ENCODE measurements at places on chromosomes 4 and X. TPM values are rescaled to one million over a fixed set of nuclear protein-coding genes. Genes with fewer than 3 reads are reported as not detected.

Gene TMSB15C
- 1.6 TPM for total RNA-seq

Gene AMBN
- total RNA-seq = not detected

Gene PAGE3
- not detected for total RNA-seq

DNA sequence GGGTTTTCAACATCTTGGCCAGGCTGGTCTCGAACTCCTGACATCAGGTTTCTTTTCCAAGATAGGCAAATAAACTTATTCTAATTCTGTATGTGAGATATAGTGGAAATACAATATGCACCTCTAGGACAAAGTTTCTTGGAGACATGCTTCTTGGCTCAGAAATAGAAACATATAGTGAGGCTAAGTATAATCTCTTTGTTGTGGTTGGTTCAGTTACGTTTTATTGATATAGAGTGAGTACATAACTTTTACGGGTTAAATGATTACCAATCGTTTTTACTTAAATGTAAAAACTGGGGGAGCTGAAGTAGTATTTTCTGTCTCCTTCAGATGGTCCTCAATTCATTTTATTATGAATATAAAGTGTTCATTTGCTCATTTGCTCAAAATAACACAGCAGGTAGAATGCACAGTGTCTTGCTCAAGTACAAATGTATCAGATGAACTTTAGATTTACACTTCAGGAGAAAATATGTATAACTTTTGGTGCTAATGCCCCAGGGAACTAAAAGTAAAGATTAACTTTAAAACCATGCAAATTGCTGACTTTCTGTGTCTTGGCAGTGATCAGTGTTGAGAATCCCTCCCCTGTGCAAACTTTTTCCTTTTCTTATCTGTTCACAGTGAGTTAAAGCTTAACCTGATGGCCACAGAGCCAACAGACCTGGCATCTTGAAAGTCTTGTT lies 77.6 kb downstream of the AFF1 start:
- no peaks in the 10 kb centered on the region for H3K27me3 ChIP-seq
- H3K4me1 ChIP-seq = peaks cover 77% of the 10 kb centered on the region
- H3K27ac ChIP-seq = no peak overlapping the region
- H3K4me3 ChIP-seq = no peak overlapping the region
- H3K36me3 ChIP-seq = peaks cover 3% of the 10 kb centered on the region

DNA sequence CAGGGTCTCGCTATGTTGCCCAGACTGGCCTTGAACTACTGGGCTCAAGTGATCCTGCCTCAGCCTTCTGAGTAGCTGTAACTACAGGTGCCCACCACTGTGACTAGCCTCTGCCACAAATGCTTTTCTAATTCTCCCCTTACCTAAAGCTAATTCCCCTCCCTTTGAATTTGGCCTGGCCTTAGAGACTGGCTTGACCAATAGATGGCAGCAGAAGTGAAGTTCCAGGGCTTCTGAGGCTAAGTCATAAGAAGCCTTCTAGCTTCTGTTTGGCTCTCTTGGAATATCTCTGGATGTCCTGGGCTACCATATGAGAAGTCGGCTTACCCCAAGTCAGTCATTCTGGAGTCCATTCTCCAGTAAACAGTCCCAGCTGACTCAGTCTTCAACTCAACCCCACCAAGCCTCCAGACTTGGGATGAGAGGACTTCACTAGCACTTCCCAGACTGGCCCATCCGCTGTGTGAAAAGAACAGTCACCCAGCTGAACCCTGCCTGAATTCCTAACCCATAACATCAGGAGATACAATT lies 61.0 kb downstream of the HPRT1 start:
- H3K27ac ChIP-seq = no peak overlapping the region
- no peaks in the 10 kb centered on the region for H3K27me3 ChIP-seq
- no peaks in the 10 kb centered on the region for H3K4me1 ChIP-seq

DNA sequence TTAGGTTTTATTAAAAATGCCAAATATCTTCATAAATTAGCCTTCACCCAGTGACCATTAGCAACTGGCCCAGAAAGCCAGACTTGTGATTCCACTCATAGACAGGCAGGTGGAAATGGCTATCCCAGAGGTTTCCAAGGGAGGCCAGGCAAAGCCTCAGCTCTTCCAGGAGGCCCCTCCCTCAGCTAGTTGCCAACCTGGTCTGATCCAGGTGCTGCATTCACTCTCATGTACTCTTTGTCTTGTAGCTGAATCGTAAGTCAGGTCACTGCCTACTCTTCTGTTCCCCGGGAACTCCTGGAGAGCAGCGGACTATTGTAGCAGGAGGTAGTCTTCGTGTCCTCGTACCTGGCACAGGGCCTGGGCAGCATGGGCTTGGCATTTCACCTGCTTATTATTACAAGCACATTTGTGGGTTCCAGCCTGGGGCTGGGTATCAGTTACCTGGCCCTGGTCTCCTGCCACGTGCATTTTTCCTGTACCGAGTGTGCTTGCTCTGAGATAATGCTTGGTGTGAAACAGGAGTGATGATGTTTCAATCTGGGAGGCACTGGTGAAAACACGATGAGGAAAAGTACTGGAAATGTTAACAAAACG lies 101.6 kb downstream of the FAM193A start:
- no peaks in the 10 kb centered on the region for H3K27me3 ChIP-seq
- H3K4me1 ChIP-seq = no peaks in the 10 kb centered on the region
- no peak for DNase-seq
- H3K27ac ChIP-seq = no peak overlapping the region

DNA sequence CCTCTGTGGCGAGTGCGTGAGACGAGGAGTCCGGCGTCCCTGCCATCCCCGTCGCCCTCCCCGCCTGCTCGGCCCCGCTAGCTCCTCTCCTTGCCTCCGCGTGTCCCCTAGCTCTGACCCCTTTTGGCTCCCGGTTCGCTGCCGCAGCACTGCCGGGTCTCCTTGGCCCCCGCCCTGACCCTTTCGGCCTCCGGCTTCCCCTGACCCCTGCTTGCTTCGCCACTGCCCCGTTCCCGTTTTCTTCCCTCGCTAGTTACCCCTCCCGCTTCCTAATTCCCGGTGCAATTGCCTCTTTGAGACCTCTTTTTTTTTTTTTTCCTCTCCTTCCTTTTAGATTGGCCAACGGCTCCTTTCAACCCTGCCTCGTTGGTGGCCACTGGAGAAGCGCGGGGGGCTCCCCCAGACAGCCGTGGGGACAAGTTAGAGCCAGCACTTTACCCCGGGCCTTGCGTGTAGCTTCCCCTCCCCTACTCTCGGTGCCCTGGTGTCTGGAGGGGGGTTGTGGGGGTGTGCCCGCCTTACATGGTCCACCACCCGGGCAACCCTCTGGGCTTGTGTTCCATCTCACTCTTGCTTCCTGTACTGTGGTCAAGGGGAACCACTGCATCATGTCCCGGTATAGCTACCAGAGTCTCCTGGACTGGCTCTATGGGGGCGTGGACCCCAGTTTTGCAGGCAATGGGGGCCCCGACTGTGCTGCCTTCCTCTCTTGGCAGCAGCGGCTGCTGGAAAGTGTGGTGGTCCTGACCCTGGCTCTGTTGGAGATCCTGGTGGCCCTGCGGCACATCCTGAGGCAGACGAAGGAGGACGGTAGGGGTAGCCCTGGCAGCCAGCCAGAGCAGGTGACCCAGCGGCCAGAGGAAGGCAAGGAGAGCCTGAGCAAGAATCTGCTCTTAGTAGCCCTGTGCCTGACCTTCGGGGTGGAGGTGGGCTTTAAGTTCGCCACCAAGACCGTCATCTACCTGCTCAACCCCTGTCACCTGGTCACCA lies 548 bp downstream of the TMEM164 start:
- no peak overlapping the region for H3K27ac ChIP-seq
- DNase-seq = no peak
- H3K36me3 ChIP-seq = no peaks in the 10 kb centered on the region
- peaks cover 34% of the 10 kb centered on the region for H3K4me1 ChIP-seq
- H3K4me3 ChIP-seq = peak overlapping the region; percentile 81

- H3K27me3 ChIP-seq = peaks cover 20% of the 10 kb centered on the region
- peaks cover 18% of the 10 kb centered on the region for H3K4me1 ChIP-seq
- no peak for DNase-seq
- H3K4me3 ChIP-seq = no peak overlapping the region
Observed at GRCh38 chr4:123403080-123403604, 6.5 kb downstream of the SPRY1 start.

- peaks cover 31% of the 10 kb centered on the region for H3K36me3 ChIP-seq
- H3K27ac ChIP-seq = no peak overlapping the region
- no peak overlapping the region for H3K4me3 ChIP-seq
- no peaks in the 10 kb centered on the region for H3K27me3 ChIP-seq
- no peak for DNase-seq
Observed at GRCh38 chr4:77731656-77732055, 87.5 kb downstream of the CNOT6L start.

GRCh38 chr4:37995981-37996775 lies 36.0 kb downstream of the PTTG2 start:
- H3K36me3 ChIP-seq = peaks cover 7% of the 10 kb centered on the region
- DNase-seq = no peak
- H3K27ac ChIP-seq = no peak overlapping the region
- no peak overlapping the region for H3K4me3 ChIP-seq
- H3K27me3 ChIP-seq = no peaks in the 10 kb centered on the region

DNA sequence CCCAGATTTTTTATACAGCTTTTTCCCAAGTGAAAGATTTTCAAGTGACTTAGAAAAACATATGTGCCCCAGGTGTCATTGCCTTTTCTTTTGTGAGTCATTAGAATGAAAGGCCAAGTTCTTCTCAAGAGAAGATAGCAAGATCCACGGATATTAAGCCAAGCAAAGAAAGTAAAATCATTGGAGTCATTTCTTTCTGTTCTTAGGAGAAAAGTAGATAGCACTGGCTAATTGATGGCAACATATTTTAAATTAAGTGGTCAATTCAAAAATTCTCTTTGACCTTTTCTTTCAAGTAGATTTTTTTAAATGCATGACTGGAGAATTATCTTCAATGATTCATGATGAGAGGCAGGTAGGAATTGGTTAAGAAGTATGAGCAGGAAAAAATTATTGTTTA lies 94.4 kb downstream of the HHIP start:
- H3K27ac ChIP-seq = no peak overlapping the region
- DNase-seq = no peak
- no peak overlapping the region for H3K4me3 ChIP-seq

GRCh38 chr4:38782452-38783108 lies at the start of gene TLR10:
TSS of gene TLR10 (minus strand) at chr4:38782990. CDS start at chr4:38775590, 7,400 bp downstream.
- peaks cover 2% of the 10 kb centered on the region for H3K27me3 ChIP-seq
- no peaks in the 10 kb centered on the region for H3K36me3 ChIP-seq
- H3K27ac ChIP-seq = no peak within 1 kb of the TSS

DNA sequence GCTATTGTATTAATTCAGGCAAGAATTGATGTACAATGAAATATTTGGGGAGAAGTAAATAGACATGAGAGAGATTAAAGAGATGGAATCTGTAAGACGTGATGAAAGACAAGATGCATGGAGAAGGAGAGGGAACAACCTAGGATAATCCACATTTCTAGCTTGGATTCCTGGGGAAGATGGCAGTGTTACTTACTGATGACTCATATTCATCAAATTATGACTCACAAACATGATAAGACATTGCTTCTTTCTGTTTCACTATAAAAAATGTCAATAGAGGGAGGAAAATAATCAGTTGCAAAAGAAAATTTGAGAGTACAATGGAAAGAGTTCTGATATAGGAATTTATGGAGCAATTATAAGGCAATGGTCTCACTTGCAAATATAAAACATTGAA lies 104.1 kb upstream of the BMP3 start:
- no peaks in the 10 kb centered on the region for H3K36me3 ChIP-seq
- DNase-seq = no peak
- H3K4me3 ChIP-seq = no peak overlapping the region
- no peak overlapping the region for H3K27ac ChIP-seq
